GM04504 (cell line): ENCODE measurements at places on chromosomes 7 and 10.
A peak's percentile ranks its signal among the peaks of the same experiment; 100 is the strongest.

DNA sequence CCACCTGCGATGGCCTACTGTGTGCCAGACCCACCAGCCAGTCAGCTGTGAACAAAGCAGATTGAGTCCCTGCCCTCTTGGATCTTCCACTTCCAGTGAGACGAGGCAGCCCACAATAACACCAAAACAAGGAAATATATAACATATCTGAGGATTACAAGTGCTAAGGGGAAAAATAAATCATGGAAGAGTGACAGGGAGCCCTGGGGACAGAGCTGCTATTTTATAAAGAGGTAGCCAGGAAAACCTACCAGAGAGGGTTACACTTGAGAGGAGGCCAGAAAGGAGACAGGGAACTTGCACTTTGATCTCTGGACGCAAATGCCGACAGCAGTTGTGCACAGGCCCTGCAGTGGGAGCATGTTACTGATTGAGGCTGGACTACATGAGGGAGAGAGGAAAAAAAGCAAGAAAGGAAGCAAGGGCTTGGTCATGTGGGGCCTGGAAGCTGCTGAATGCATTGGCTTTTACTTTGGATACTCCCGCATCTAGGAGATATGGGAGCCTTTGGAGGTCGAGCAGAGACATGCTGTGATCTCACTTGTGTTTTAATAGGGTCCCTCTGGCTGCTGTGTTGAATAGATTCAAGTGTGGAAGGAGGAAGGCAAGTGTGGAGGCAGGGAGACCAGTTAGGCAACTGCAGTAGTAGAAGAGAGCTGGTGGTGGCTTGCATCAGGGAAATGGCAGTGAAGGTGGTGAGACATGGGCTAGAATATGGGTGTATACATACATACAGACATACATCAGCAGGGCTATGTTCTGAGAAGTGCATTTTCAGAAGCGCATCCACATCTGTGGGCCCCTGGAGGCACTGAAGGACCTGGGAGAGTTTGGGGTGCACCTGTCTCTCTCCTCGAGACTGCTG lies 26.2 kb downstream of the MINDY4 start:
- DNase-seq = no peak

GRCh38 chr7:73817121-73817520 lies 13.7 kb upstream of the CLDN4 start:
- no peak for DNase-seq

GRCh38 chr7:150937848-150938561 lies 40.1 kb downstream of the KCNH2 start:
- DNase-seq = no peak

- DNase-seq = peak; percentile 91
Observed at GRCh38 chr7:74272305-74273038, 16.7 kb upstream of the CLIP2 start.

DNA sequence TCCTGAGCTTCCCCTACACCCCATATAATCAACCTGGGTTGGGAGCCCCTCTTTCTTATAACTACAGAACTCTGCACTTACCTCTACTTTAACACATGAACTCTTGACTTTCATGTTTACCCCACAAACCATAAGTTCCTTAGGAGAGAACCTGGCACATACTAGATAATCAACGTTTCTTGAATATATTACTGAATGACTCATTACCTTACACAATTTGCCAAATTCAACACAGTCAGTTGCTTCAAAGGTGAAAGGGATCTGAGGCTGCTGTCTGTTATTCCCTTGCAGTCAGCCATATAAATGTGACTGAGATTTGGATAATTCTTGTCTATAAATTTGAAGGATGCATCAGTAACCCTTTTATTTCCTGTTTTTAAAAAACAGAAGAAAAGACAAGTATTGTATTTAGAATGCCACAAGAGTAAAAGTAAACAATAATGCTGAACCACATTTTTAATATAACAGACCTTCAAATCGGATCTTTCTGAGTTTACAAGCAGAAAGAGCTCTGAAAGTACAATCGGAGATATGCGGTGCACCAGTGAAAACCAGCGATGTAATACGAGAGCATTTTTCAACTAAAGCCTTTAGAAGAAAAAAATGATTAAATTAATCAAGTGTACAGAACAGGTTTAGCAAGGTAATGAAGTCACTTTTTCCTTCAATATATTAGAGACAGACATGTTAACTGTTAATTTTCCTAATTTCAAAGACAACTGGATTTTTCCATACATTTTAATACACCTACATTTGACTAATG lies 29.5 kb upstream of the LRRC17 start:
- DNase-seq = no peak

DNA sequence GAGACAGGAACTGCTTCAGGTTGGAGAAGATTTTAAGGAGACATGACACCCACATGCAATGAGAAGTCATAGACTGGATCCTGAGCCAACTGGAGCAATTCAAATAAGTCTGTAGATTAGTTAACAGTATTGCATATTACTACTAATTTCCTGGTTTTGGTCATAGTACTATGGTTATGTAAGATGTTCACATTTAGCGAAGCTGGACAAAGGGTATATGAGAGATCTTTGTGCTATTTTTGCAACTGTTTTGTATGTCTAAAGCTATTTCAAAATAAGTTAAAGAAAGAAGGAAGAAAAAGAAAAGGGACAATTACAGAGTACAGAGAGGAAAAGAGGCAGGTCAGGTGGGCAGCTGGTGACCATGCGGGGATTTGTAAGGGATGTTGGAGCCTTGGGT lies 116.5 kb upstream of the SVIL start:
- DNase-seq = no peak

- DNase-seq = no peak
Observed at GRCh38 chr10:123564631-123565030, 101.5 kb upstream of the GPR26 start.

- no peak for DNase-seq
Observed at GRCh38 chr10:8731121-8732095, 676.9 kb downstream of the GATA3 start.

GRCh38 chr7:125390981-125391380 lies 461.4 kb upstream of the POT1 start:
- no peak for DNase-seq

DNA sequence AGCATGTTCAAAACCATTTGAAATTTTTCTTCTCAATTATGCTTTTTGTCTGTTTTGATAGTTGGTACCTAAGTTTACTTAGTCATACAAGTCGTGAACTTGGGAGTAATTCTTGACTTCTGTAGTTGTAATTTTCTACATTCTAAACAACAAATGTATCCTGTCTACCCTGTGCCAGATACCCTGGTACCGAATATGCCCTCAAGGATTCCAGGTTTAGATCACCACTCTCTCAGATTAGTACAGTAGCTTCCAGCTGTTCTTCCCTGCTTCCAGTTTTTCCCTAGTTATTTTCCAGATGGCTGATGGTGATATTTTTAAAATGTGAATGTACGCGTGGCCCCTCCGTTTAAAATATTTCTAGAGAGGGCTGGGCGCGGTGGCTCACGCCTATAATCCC lies 6.5 kb downstream of the STAM start:
- DNase-seq = no peak

- no peak for DNase-seq
Observed at GRCh38 chr7:107254398-107254985, 85.7 kb downstream of the HBP1 start.

GRCh38 chr10:102152545-102152890 lies 329 bp downstream of the NOLC1 start:
- no peak for DNase-seq

GRCh38 chr7:590731-591551 lies 71.3 kb upstream of the PDGFA start:
- DNase-seq = no peak

DNA sequence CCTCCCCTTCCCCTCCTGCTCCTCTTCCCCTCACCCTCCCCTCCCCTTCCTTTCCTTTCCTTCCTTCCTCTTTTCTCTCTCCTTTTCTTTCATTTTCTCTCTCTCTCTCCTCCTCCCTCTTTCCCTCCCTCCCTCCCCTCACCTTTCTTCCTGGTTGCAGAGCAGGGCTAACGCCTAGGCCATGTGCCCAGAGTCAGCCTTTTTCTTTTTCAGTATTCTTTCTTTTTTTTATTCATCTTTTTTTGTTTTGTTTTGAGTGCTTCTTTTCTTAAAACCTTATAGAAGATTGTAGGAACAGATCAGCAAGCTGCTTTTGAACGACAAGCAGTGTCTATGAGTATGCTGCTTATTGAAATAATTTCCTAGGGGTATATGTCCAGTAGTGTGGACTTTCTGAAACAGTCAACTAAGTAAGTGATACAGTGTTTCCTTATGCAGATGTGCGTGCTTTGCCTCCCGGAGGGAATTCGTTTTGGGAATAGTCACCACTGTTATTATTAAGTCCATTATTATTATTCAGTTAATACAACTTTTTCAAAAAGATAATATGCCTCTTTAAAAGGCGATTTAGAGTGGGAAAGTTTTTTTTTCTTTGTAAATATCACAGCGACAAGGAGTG lies 219.2 kb downstream of the CAMK1D start:
- no peak for DNase-seq

- no peak for DNase-seq
Observed at GRCh38 chr10:15035385-15036301, 8.1 kb upstream of the OLAH start.

- no peak for DNase-seq
Observed at GRCh38 chr7:13563257-13563656, 426.2 kb downstream of the ETV1 start.

GRCh38 chr7:33814936-33815335 lies 90.4 kb upstream of the BMPER start:
- no peak for DNase-seq

- DNase-seq = no peak
Observed at GRCh38 chr10:78656417-78657162, 412.2 kb upstream of the ZMIZ1 start.
